ENCODE measurements at places on chromosomes 3 and 15. TPM values are rescaled to one million over a fixed set of nuclear protein-coding genes. Genes with fewer than 3 reads are reported as not detected.

NGRN gene
- total RNA-seq, result 64.3 TPM

AP3B2 gene
- not detected for total RNA-seq

TRPM1 gene
- total RNA-seq, result 0.60 TPM

JMJD7 gene
- 8.9 TPM for total RNA-seq

ZNF620 gene
- total RNA-seq, result 5.1 TPM

SLC35G2 gene
- 16.1 TPM for total RNA-seq

GOLGA8R gene
- total RNA-seq, result not detected

CLDND1 gene
- total RNA-seq, result 90.1 TPM
